ENCODE measurements at places on chromosomes 2 and 18.

GRCh38 chr2:163247156-163247846, 408.7 kb upstream of the KCNH7 start:
- no peak for DNase-seq

DNA sequence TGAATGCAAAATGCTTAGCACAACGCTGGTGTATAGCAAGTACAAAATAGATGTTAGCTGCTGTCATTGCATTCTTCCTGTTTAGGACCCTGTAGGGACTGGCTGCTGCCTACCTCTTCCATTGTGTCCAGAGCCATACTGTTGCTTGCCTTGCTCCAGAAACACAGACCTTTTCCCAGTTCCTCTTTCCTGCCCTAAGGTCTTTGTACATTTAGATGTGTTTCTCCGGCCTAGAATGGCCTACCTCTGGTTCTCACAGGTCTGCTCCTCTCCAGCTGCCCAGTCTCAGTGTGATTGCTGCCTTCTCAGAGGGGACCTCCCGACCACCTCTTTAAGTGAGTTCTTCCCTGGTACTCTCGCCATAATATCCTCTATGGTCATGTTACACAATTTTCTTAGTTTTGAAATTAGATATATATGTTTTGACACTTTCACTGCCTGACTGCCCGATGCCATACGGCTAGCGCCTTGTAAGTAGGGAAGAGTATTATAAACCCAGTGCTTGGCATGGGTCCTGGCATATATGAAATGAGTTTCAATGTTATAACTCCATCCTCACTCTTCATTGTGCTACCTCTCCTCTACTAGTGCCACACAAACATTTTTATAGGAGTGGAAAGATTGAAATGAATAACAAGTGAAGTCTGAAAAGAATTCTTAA, 48.3 kb downstream of the RFTN2 start:
- DNase-seq = no peak

GRCh38 chr2:71453404-71454220, at the start of gene DYSF:
TSS of gene DYSF (plus strand) at chr2:71453561.
- no peak for DNase-seq

- DNase-seq = no peak
Measured at GRCh38 chr2:9565436-9566153, 10.0 kb upstream of the ADAM17 start.

GRCh38 chr2:231362555-231363184, 32.8 kb upstream of the B3GNT7 start:
- DNase-seq = no peak

GRCh38 chr2:46284260-46284659, 12.9 kb upstream of the EPAS1 start:
- no peak for DNase-seq

- no peak for DNase-seq
Measured at GRCh38 chr2:30296496-30296895, 65.2 kb downstream of the LBH start.

Measured in T-helper 9 cell (primary cell).